ENCODE measurements at places on chromosomes 16 and 17.
A peak's percentile ranks its signal among the peaks of the same experiment; 100 is the strongest.

GRCh38 chr17:82117139-82118090 lies 19.4 kb upstream of the FASN start:
- DNase-seq, result no peak

DNA sequence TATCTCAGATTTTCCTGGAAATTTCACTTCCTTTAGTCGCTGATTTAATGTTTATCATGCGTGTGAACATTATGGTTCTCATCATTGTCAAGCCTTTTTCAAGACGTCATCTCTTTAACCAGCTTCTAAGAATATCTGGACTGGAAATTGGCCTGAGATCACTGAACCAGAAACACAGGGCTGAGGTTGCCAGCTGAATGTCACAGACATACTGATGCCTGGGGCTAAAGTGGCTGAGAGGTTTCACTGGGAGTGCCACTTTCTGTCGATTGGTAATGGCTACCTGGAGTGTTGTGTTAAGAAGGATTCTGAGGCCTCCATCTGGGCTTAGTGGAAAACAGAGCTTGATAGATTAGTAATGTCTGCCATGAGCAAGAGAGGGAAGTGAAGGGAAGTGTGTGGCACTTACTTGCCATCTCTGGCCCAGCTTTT lies 54.2 kb downstream of the CRISPLD2 start:
- no peak for DNase-seq

- no peak for DNase-seq
Observed at GRCh38 chr17:77237232-77238008, 96.7 kb downstream of the SEC14L1 start.

DNA sequence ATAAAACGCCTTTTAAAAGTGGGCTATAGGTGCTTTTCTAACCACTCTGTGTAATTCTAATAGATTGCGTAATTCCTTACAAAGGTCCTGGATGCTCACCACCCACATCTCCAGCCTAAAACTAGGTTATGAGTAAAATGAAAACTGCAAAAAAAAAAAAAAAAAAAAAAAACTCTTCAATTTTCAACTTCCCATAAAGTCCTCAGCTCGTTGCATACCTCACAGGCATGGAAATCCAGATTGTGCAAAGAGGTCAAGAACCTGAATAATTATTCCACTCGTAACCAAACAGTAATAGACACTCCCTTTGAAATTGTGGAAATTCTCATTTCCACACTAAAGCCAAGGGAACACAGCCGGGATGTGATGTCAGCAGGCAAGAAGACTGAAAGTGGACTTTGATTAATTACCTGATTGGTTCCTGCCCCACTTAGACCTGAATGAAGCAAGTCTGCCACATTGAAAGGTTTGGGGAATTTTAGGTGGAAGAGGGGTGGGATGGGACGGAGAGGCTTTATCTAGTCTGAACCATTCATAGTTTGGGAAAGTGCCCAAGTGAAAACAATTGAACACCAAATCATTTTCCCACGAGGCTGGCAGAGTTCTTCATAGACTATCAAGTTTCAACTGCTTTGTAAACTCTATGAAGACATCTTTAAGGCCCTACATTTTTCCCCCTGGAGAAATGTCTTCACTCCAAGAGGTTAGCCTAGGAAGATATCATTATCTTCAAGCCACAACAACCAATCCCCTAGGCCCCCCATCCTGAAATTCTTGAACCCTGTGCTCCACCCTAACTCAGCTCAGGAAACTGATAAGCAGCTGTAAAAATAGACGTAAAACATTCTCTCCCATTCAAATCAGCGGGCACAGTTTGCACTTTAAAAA lies 49.1 kb upstream of the TANC2 start:
- no peak for DNase-seq

DNA sequence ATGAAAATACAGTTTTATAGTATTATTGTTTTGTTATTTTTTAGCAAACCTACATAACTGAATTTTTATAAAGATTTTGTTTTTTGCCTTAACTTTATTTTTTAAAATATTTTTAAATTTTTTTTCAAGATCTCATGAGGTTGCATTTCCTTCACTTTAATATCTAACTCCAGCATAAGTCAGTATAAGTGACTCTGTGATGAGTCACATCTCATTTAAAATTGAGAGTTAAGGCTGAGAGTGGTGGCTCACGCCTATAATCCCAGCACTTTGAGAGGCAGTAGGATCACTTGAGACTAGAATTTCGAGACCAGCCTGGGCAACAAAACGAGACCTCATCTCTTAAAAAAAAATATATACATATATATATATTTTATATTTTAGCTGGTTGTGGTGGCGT lies 44.0 kb downstream of the NLK start:
- DNase-seq, result no peak

DNA sequence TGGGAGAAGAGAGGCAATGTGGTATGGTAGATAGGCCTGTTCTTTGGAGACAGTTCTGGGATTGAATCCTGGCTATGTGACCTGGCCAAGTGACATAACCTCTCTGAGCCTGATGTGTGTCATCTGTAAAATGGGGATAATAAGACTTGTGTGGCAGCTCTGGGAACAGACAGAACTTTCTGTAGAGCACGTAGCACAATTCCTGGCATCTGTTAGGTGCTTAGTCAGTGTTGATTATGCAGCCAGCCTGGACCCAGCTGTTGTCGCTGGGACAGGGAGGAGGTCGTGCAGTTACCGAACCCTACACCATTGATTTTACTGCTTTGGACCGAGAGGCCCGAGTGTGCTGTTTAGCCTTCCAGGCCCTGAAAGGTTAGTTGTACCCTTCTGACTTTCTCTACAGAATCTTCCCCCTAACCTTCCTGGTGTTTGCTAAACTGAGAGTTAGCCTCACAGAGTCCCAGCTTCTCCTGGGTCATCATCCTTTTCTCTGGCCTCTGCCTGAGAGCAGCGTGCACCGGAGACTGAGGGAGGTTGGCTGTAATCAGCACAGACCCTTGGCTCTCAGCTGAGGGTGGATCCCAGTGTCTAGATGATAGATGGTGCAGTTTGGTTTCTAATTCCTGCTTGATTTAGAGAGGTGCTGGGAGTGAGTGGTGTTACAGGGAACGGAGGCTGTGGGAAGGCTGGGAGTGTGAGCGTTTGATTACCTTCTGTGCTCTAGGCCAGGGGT lies 31.9 kb downstream of the MSI2 start:
- no peak for DNase-seq

GRCh38 chr17:39688475-39688835 lies 598 bp upstream of the PGAP3 start:
- no peak for DNase-seq

GRCh38 chr17:63001689-63002394 lies 35.8 kb downstream of the TANC2 start:
- no peak for DNase-seq

DNA sequence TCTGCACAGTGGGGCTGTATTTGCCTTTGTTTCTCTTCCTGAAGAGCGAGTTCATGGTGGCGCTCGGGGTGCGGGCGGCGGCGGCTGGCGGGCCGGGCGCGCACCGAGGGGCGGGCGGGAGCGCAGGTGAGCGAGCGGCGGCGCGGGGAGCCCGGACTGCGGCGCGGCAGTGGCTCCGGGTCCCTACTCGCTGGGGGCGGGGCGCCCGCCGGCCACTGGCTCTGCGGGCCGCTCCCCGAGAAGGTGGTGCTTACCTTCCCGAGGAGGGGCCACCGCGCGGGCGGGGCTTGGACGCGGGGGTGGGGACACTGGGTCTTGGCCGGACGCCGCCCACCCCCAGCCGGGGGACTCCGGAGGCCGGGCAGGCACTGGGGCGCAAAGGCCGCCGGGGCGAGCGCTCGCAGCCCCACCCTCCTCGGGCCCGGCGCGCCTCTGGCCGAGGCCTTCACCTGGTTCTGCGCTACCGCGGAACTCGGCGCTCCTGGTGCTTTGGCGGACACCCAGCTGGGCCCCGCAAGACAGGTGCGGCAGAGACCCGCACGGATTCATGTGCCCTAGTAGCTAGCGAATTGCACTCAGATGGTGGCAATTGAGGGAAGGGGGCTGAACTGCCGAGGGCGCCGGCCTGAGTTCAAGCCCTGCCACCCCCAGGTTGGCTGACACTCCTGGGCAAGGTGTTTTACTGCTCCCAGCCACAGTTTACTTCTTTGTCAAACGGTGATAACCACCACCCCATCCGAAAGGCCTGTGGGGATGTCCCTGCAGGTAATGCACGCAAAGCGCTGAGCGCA lies at the start of gene PPL:
Gene PPL, minus strand, starts transcription at position 158 of the 791 bp plus-strand sequence. Its CDS starts 103 bp downstream, at position 55.
- no peak for DNase-seq

DNA sequence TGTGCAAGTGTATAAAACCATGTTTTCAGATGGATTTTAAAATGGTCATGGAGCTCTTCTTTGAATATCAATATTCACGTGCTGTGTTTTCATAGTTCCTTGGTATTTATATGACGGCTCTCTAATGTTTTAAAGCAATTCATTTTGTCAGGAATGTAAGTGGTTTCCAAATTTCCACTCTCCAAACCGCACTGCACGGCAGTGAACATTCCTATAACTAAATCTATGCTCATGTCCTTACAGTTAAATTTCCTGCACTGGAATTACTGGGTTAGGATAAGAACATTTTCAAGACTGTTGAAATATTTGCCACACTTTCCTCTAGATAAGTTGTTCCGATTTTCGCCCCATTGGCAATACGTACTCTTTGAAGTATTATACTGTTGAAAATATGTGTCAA lies 398.9 kb downstream of the PMP22 start:
- DNase-seq, result peak; percentile 6

- DNase-seq, result no peak
Observed at GRCh38 chr16:942436-943060, 28.2 kb downstream of the LMF1 start.

GRCh38 chr17:35879773-35880654 lies at the start of gene CCL5:
TSS of gene CCL5 (minus strand) at chr17:35880360.
- no peak for DNase-seq

GRCh38 chr17:2380950-2381649 lies 19.8 kb downstream of the MNT start:
- no peak for DNase-seq

- DNase-seq, result no peak
Observed at GRCh38 chr16:83737729-83738354, 69.9 kb upstream of the HSBP1 start.

GRCh38 chr17:47713980-47714700 lies 18.9 kb upstream of the TBX21 start:
- no peak for DNase-seq

GRCh38 chr17:60153606-60154390 lies 4.0 kb downstream of the CA4 start:
- DNase-seq, result no peak

DNA sequence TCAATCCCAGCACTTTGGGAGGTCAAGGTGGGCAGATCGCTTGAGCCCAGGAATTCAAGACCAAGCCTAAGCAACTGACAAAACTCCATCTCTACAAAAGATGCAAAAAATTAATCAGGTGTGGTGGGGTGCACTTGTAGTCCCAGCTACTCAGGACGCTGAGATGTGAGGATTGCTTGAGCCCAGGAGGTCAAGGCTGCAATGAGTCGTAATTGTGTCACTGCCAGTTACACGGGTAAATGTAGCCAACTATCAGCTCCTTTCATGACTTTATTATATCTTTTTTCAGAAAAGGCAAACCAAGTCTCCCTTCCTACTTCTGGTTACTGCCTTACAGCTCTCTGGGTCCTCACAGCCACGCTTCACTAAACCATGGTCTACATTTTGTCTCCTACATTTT lies 4.0 kb downstream of the SDF2 start:
- no peak for DNase-seq

GRCh38 chr17:76451506-76451905 lies 1.4 kb downstream of the UBE2O start:
- no peak for DNase-seq

DNA sequence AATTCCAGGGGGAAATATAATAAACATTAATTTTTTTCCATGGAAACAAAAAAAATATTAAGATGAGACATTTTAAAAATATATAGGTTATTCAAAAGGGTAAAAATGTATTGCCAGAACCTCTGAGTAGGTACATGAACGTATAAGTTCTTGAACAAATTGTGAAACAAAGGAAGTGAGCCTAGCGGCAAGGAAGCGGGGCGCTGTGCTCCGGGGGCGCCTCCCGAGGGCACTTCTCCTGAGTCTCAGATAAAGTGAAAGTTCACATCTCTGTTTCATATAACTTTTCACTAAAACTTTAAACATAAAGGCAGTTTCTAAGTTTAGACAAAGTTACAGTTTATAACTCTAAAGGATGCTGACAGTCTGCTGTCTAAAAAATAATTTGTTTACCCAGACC lies 52.3 kb downstream of the TNRC6C start:
- DNase-seq, result no peak

DNA sequence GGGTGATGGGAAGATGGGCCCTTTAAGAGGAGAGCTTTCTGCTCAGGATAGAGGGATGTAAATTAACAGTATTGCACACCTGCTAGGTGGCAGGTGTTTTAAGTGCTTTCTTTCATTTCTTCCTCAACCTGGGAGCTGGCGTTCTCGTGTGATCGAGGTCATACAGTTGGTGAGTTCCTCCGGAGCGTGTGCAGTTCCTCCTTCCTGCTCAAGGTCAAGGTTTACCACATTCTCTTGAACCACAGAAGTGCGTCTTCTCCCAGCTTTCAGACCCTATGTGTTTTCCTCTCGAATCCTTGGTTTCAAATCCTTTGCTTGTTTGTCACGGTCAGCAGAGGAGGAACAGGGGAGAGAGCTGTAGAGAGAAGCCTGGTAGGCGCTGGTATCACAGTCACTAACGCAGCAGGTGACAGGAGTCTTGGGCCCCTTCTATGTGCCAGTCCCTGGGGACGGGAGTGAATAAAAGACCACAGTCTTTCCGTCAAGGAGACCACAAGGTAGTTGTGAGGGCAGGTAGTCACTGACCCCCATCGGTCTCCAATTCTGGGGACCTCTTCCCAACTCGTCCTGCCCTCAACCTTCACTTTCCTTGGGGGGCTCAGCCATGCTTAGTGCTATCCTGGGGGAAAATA lies 791 bp downstream of the DNAI2 start:
- DNase-seq, result no peak

DNA sequence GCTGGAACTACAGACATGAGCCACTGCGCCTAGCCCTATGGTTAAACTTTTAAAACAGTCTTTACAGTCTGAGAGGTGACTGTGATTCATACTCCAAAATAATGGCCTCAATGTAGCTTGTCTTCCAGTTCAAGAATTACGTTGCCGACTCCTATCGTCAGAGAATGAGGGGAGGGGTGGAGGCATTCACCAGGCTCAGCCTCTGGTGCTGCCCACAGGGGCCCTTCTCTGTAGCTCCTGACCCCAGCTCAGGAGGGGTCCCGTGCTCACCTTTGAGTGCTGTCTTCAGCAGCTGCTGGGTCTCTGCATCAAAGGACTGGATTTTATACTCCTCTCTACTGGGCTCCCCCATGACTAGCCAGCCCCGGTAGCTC lies 1.2 kb downstream of the MIF4GD start:
- no peak for DNase-seq

DNA sequence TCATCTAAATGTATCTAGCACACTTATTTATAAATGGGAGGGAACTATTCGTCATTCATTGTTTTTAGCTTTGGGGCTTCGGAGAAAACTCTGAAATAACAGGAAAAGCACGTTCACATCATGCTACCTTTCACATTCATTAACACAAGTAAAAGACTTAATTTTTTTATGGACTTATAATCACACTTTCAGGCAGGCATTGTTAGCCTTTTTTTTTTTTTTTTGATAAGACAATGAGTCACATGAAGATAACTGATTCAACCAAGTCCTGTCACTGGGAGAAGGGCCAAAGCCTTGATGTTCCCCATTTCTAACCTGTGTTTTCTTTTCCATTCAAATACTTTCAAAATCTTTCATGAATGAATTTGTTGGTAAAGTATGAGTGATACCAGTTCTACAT lies 631.3 kb upstream of the CA10 start:
- no peak for DNase-seq

- no peak for DNase-seq
Observed at GRCh38 chr16:28003021-28003865, 60.3 kb downstream of the GSG1L start.

All from urothelium cell line (cell line).